ENCODE measurements at places on chromosomes 12 and 14.

DNA sequence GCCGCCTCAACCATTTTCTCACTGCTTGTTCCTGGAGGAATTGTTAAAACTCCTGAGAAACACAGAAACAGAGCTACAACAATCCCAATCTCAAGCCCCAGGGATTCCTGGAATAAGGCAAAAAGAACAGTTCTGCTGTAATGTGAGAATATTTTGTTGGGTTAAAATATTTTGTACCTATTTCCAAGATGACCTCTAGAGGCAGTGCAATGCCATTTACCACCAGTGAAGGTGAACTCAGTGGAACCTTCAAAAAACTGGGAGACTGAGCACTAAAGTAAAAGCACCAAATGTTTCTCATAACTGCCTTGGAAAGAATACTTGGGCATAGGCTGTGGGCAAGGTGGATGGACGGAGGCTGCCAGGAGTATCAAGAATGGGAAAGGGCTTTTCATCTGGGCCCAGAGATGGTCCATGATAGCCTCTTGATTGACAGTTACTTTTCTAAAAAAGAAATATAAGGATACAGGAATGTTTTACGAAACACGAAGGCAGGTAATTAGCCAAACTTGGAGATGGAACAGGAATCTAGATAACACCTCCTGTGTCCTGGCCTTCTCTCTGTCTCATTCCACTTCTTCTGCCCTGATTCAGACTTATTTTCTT is 334.0 kb upstream of the FLRT2 start:
- DNase-seq, result no peak

DNA sequence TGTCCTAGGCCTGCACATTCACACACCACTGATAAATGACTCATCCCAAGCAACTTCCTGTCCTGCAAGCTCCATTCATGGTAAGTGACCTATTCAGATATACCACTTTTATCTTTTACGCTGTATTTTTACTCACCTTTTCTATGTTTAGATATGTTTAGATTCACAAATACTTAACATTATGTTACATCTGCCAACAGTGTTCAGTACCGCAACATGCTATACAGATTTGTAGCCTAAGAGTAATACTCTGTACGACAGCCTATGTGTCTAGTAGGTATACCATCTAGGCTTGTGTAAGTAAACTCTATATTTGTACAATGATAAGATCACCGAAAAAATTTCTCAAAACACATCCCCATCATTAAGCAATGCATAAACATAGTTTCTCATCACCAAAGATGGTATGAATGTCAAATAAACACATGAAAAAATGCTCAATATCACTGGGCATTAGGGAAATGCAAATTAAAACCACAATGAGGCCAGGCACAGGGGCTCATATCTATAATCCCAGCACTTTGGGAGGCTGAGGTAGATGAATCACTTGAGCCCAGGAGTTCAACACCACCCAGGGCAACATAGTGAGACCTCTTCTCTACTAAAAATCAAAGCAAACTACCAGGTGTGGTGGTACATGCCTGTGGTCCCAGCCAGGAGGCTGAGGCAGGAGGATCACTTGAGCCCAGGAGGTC is 20.7 kb downstream of the ATXN2 start:
- DNase-seq, result no peak

DNA sequence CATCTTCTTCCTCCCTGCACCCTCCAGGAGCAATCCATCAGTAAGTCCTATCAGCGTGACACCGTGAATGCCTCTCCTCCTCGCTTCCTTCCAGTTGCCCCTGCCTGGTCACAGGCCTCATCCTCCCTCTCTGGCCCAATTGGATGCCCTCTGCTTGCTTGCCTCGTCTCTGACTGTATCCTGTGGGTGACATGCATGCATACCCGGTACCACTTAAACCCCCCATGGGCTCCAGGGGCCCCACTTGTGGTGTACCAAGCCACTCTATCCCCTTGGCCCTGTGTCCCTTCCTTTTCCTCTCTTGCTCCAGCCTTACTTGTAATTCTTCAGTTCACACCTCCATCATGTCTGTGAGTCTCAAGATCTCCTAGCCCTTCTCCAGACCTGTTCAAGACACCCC is 106.0 kb upstream of the RTL1 start:
- DNase-seq, result no peak

GRCh38 chr12:53004582-53004981 is 1.7 kb upstream of the EIF4B start:
- DNase-seq, result no peak

DNA sequence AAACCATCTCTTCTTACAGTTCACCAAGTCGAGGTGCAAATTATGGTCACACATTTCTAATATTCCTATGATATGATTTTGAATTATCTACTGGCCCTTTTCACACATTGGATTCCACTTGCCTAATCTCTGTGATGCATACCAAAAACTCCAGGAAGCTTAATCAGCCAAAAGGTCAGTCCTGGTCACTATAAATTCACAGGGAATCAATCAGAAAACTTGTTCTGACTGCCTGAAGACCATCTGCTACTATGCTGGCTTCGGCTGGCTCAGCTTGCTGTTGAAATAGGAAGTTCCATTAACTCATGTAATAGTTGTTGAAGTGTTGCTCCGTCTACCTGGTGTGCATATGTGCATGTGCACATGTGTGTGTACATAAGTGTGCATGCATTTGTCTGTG is 142.8 kb upstream of the FLRT2 start:
- no peak for DNase-seq

DNA sequence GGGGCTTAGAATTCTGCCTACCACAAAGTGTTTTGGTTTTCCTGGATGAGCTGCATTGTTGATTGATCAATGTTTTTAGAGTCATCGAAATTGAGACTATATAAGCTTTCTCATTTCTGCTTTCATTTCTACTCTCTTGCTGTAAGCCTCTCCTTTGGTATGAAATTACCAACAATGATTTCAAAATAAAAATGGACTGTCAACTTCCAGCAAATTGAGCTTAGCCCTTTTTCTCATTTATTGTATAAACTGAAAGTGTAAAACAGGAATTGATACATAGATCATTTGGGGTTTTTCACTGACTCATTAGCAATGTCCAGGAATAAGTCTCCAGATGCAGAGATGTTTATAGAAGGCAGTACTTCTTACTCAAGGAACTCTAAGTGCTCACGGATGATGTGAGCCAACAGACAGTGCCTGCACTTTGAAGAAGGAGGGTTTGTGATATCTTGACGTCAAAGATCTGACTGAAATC is 20.0 kb upstream of the PCNX1 start:
- DNase-seq, result no peak

DNA sequence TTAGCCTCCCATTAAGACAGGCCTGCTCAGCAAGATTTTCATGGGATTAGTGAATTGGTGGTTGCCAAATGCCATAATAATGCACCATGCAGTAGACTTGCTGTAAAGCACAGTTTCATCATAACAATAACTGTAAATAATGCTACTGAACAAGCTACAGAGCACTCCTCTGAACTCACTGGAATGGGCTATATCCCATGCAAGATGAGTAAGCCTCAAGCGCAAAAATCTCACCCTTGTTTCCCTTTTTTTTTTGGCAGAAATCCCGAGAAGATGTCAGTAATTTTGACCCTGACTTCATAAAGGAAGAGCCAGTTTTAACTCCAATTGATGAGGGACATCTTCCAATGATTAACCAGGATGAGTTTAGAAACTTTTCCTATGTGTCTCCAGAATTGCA is 145.9 kb upstream of the HIF1A start:
- no peak for DNase-seq

DNA sequence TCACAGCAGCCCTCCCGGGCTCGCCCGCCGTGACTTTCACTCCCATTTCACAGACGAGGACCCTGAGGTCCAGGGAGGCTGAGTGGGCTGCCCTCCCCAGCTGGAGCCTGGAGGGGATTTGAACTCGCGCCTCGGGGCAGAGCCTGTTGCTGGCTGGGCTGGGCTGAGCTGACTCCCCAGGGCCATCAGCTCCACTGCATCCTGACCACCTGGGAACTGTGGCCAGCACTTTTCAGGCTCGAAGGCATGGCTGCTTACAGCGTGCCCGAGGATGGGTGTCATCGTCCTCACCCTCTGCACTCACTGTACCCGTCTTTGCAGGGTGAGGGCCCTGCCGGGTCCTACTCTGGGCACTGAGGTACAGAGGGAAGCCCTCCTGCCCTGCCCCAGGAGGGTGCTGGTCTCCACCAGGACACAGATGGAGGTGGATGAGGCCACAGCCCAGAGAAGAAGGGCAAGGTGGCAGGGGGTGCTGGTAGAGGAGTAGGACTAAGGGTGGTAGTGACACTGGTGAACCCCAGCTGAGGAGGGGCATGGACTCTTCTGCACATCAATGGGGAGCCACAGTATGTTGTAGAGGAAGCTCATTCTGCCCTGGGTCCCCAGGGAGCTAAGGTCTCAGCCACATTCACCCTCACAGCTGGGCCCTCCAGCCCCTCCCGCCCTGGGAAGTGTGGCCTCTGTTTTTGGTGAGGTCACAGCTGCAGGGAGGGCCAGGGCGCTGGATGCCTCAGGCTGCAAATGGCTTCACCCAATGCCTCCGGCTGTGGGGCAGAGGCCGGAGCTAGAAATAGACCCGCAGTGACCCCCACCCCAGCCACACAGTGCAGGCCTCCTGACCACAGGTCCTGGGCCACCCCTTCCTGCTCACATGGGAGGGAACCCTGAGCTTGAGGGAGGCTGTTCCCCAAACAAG is 365.1 kb upstream of the SFSWAP start:
- DNase-seq, result no peak

DNA sequence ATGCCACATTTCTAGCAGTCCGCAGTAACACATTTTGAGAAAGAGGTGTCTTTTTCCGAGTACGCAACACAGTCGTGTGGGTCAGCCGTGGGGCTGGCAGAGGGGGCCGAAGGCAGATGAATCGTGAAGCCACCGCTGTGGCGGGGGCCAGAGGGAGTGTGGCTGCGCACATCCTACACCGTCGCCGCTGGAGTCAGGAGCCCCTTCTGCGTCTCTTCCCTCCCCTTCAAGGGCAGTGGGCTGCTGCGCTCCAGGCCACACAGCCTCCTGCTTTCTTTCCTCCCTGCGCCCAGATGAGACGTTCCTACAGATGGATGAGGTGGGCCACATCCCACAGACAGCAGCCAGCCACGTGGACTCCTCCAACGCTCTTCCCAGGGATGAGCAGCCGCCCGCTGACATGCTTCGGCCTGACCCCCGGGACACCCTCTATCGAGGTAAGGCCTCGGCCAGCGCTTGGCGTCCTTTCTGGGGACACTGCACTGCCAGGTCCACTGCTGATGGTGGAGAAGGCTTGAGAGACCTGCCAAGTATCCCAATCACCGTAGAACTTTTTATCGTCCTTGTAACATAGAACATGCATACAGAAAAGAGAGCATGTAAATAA is 89.8 kb downstream of the B4GALNT3 start:
- DNase-seq, result no peak

- no peak for DNase-seq
Observed at GRCh38 chr14:99972748-99973466, 92.3 kb upstream of the EVL start.

GRCh38 chr14:89589400-89590118 is 172.5 kb upstream of the FOXN3 start:
- DNase-seq, result no peak

DNA sequence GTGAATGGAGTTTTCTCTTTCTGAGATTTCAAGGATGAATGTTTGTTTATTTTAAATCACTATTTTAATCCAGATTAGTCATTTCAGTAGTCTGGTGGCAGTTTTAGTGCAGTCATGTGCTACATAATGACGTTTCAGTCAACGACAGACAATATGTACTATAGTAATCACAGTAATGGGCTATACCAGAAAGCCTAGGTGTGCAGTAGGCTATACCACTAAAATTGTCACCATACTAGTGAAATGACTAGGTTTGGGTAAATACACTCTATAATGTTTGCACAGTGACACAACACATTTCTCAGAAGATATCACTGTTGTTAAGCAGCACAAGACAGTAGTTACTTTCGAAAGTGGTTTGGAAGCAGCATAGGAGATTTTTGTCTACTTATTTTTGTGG is 203.1 kb downstream of the ETNK1 start:
- no peak for DNase-seq

GRCh38 chr12:44618946-44619345 is 257.2 kb downstream of the NELL2 start:
- DNase-seq, result no peak

- peak; percentile 81 for DNase-seq
Observed at GRCh38 chr14:68790644-68791077, 2.2 kb downstream of the ZFP36L1 start.

- DNase-seq, result no peak
Observed at GRCh38 chr14:80955416-80955941, at the start of gene TSHR. TSHR (plus strand) TSS chr14:80955621; CDS start chr14:80955681, 60 bp downstream.

- no peak for DNase-seq
Observed at GRCh38 chr14:76948213-76948947, 80.1 kb downstream of the IRF2BPL start.

GRCh38 chr14:77084985-77085384 is 13.1 kb upstream of the CIPC start:
- DNase-seq, result no peak

GRCh38 chr14:102077382-102077709 is 9.5 kb downstream of the HSP90AA1 start:
- DNase-seq, result no peak

DNA sequence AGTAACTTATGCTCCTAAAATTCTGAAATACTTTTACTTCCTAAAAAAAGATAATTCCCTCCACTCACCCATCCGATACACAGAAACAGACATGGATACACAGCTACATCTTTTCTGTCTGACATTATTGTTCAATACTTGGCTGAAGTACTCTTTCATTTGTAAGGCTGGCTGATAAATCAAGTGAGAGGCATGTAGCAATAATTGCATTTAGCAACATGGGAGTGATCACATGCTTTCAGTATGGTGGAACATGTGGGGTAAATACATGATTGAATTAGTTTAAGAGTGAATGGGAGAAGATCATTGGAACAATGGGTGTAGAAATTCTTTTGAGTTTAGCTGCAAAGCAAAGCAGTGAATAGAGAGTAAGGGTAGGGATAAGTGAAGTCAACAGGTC is 25.6 kb downstream of the PTPRQ start:
- no peak for DNase-seq

- DNase-seq, result no peak
Observed at GRCh38 chr12:57936513-57936883, 4.9 kb upstream of the ATP23 start.

DNA sequence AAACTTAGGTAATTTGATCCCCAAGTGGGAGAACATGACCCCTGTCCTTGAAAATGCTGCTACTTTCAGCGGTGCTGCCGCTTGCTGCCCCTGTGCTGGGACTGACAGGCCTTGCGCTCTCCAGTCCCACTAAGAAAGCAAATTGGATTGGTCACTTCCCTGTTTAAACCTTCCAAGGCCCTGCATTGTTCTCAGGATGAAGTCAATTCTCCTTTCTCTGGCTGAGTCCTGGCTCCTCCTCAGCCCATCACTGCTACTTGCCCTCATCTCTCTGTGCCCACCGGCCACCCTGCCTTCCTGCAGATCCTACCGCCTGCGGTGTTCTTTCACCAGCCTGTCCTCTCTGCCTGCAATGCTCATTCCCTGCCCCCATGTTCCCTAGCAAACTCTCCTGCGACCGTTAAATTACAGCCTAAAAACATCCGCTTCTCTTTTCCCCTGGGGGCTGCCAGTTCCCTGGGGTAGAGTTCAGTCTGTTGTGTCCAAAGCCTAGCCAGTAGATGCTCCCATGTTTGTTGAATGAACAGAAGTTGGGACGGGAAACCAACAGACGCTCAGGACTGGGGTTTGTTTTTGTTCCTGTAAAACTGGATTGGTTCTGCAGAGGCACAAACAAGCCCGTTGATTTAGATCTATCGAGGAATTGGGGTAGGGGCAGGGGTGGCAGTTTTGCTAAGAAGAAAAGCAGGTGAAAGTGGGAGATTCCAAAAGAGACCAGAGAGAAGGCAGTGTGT is 127.3 kb upstream of the HIF1A start:
- no peak for DNase-seq

- no peak for DNase-seq
Observed at GRCh38 chr12:113748707-113749432, 217.3 kb downstream of the RBM19 start.

All from activated naive CD4-positive, alpha-beta T cell treated with Interleukin-2 at 50 U/mL for 16 hours (primary cell).